ENCODE measurements at places on chromosomes 11 and 22.
A peak's percentile ranks its signal among the peaks of the same experiment; 100 is the strongest.

GRCh38 chr22:43561415-43562178, 149.8 kb downstream of the MPPED1 start:
- DNase-seq, result no peak

GRCh38 chr22:50444663-50445062, 30.2 kb downstream of the SBF1 start:
- no peak for DNase-seq

GRCh38 chr11:71496421-71496820, 30.6 kb upstream of the KRTAP5-7 start:
- no peak for DNase-seq

DNA sequence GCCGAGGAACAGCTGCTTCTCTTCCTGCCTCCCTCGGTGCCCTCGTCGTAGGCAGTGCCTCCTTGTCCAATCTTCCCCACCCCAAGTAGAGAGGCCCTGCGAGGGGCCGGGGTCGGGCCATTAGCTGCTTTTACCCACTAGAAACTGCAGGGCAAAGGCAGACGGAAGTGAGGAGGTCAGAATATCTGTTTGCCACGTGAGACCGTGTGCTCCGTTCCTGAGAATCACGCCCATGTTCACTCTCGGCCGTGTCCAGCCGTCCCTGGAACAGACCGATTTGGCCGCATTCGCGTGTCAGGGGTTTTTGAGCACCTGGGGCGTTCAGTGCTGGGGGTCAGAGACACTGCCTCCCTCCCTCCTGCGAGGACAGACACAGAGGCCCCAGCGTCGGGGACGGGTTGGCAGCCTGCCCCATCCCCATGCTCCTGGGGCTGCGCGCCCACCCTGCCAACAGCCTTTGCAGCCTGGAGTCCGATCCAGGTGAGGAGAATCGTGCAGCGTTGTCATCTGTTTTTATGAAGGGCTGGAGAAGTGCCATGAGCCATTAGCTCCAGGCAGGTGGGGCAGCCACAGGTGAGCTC, 982.2 kb downstream of the BRD1 start:
- no peak for DNase-seq

GRCh38 chr11:41099654-41100053, 359.8 kb downstream of the LRRC4C start:
- no peak for DNase-seq

GRCh38 chr11:112649856-112650255, 311.4 kb upstream of the NCAM1 start:
- DNase-seq, result no peak

DNA sequence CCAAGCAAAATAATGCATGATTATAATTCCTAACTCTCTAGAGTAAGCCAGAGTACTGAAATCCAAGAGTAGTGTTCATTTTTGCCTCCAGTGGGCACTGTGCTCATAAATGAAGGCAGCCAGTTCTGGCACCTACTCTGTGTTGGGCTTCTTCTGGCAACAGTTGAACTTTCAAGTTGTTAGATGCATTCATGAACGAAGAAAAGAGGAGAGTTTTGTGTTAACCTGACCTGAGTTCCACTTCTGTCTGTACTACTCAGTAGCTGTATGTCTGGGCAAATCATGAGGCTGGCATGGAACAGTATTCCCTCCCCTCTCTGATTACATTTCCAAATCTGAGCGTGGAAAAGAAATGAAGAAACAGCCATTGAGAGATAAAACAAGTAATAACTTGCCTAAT, 20.3 kb upstream of the TENM4 start:
- DNase-seq, result no peak

DNA sequence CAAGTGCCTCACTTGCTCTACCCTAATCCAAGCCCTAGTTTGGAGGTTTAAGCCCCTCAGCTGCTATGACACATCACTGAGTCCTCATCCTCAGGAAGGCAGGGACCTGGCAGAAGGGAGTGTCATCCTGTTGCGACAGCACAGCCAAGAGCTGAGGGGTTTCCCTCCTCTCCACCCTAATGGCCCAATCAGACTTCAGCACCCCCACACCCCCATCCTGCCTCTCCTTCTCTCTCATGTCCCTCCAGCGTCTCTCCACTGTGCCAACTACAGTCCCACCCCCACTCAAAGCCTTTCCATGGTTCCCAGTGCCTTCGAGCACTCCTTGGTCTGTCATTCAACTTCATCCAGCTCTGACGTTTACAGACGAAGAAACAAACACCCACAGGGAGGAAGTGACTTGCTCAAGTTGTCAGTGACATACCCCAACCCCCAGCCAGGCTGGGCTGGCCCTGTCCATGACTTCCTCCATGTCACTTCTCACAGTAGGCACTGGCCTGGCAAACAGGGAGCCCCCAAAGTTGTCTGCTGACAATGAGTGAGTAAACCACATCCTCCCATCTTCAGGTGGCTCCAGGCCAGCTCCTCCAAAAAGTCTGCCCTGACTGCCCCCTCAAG, 15.6 kb downstream of the ARAP1 start:
- DNase-seq, result peak; percentile 88

DNA sequence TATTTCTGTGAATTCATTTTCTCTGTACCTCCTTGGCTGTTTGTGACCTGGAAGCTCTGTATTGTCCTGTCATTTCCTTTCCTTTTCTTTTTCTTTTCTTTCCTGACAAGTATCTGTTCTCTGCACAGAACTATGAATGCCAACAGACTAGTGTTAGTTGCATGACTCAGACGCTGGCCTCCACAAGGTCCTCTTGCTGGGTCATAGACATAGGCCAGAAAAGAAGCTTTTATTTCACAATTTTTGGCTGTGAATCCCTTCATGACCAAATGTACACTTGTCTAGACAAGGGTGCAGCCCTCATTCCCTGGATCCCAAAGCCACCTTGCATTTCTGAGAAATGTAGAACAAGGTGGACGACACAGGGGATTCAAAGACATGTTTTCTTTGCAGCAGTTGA, 104.1 kb upstream of the MTNR1B start:
- no peak for DNase-seq

DNA sequence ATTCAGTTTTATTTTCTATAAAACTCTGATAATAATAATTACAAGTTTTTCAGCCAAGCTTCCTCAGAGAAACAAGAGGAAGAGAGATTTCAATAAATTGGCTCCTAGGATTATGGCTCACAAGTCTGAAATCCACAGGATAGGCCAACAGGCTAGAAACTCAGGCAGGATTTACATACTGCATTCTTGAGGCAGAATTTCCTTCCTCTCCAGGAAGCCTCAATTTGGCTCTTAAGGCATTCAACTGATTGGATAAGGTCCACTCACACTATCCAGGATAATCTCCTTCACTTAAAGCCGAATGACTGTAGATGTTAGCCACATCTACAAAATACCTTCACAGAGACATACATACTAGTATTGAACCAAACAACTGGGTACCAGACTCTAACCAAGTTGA, 120.3 kb upstream of the FAT3 start:
- no peak for DNase-seq

DNA sequence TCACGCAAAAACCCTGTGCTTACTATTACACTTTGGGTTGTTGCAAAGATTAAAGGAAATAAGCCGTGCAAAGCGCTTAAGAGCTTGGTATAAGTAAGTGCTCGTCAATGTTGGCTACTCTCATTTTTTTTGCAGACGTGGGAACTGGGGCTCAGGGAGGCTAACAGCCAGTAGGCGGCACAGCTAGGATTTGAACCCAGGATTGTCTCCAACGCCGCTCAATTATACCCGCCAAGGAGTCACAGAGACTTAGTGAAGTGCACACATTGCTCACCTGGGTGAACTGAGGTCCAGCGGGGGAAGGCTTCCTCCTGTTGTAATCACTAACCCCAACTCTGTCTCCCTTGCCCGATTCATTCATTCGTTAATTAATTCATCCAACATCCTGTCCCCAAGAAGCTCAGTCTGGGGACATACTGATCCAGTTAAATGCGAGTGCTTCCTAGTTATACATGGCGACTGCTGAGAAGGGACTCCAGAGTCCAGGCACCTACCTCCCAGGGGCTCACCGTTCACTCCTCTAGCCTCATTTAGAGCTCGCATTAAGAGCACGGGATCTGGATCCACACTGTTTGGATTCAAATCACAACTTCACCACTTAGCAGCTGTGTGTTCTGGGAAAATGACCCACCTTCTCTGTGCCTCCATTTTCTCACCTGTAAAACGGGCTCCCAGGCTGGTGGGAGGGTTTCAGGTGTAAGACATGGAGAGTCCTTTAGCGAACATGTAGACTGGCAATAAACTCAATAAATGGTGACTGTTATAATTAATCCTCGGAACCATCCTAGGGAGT, 838 bp upstream of the MTFP1 start:
- peak; percentile 60 for DNase-seq

GRCh38 chr22:35250156-35250555, 7.1 kb upstream of the HMGXB4 start:
- DNase-seq, result no peak

GRCh38 chr22:48224332-48224731, 1461.9 kb downstream of the TBC1D22A start:
- DNase-seq, result no peak

GRCh38 chr22:26226538-26227297, 57.5 kb downstream of the SEZ6L start:
- DNase-seq, result no peak

GRCh38 chr22:38325587-38325986, 8.4 kb upstream of the CSNK1E start:
- DNase-seq, result no peak

DNA sequence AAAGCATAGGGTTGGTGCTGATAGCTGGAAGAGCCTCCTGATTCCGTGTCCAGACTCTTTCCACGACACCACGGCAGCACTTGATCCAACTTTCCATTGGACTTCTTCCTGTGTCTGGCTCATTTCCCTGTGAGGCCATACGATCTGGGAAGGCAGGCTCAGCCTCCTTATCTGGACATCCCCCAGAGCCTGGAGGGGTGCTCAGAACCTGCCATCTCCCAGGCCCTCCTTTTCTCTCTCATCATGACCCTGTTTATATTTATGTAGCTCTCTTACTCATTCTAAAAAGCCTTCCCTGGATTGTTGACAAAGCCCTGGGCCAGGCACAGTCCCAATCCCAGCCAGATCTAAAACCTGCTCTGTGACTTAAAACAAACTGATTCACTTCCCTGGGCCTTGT, 7.8 kb upstream of the BCL9L start:
- DNase-seq, result no peak

GRCh38 chr11:117197516-117198456, 1.4 kb upstream of the TAGLN start:
- DNase-seq, result no peak

- DNase-seq, result no peak
These were observed 6.3 kb downstream of the CD44 start for GRCh38 chr11:35145271-35145670.
